SHP77 treated with DMSO at 0.1 percent for 48 hours (cell line): ENCODE measurements at places on chromosomes 6 and 20.

GRCh38 chr20:33526769-33527168 is 36.9 kb downstream of the CBFA2T2 start:
- DNase-seq = no peak

DNA sequence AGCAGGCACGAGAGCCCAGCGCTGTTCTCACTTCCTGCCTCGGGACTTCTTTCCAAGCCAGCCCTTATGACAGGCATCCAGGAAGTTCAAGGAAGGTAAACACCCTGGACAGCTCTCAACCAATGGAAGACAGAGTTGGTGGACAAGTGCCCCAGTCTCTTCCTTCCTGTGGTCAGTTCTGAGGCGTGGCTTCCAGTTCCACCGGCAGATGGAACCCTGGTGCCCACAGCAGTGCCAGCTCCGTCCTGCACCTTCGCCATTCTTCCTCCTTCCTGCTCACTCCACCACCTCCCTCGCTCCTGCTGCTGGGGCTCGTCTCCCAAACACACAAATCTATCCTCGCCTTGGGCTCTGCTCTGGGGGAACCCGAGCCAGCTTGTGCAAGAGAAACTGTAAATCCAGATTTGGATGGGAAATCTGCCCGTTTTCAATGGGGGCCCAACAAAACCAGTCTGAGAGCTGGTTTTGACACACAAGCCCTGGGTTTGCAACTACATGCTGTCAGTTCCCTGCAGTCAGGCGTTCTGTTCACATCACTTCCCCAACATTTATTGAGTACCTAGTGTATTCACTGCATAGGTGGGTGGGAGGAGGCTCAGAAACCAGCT is 162.7 kb downstream of the GRM4 start:
- DNase-seq = peak; percentile 57

GRCh38 chr6:163391985-163392384 is 22.5 kb upstream of the QKI start:
- DNase-seq = no peak

GRCh38 chr6:147131532-147132128 is 72.6 kb upstream of the STXBP5 start:
- no peak for DNase-seq

GRCh38 chr20:46619445-46619844 is 31.8 kb downstream of the SLC13A3 start:
- no peak for DNase-seq

DNA sequence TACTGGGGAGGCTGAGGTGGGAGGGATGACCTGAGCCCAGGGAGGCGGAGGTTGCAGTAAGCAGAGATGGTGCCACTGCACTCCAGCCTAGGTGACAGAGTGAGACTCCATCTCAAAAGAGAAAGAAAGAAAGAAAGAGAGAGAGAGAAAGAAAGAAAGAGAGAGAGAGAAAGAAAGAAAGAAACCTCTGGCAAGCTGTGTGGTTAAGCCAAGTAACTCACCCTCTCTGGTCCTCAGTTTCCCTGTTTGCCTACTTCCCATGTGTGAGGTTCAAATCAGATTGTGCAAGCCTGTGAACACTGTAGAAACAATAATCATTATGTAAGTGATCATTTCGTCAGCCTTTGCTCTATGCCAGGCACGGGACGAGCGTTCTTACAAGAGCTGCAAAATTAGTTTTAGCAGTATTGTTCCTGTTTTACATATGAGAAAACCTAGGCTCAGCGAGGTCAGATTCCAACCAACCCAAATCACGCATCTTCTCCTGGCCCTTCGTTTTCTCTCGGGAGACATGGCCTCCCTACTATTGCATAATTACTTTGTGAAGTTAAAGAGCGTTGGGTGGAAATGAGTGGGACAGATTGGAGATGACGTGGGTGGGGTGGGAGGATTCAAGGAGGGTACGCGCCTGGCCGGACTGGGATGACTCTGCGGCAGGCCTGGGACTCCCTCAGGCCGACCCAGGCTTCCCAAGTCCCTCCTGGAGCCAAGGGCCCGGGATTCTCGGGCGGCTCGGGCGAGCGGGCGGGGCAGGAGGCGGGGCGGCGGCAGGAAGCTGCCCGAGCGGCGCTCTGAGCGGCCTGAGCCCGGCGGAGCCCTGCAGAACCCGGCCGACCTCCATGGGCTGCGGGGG is at the start of gene SNX21:
Gene SNX21 (plus strand): TSS at position 770 of the 853 bp plus-strand sequence. CDS start 121 bp downstream, outside the sequence.
- peak; percentile 18 for DNase-seq

GRCh38 chr20:59752704-59753460 is 148.5 kb downstream of the PHACTR3 start:
- DNase-seq = no peak
